ENCODE measurements at places on chromosomes 12 and 14. TPM values are rescaled to one million over a fixed set of nuclear protein-coding genes. Genes with fewer than 3 reads are reported as not detected.

DNA sequence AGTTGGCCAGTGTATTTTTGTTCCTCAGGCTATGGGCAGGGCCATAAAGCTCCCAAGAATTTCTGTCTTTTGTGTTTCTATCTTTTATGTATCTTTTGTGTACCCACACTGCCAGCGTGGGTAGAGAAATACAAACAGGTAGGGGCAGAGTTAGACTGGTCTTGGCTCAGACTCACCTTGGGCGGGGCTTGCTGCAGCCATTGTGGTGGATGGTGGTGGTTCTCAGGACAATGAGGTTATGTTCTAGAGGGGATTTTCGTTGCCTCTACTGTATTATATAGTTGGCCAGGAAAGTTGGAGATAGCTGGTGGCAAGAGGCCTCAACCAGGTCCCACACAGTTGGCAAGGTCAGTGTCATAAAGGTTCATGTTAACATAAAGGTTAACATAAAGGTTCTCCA, 977.5 kb upstream of the LRFN5 start:
- DNase-seq: no peak

The SIX1 gene
- 8.0 TPM for total RNA-seq

The PGF gene
- 9.3 TPM for total RNA-seq

- DNase-seq: no peak
Observed at GRCh38 chr12:121096199-121096798, 36.4 kb upstream of the P2RX7 start.

DNA sequence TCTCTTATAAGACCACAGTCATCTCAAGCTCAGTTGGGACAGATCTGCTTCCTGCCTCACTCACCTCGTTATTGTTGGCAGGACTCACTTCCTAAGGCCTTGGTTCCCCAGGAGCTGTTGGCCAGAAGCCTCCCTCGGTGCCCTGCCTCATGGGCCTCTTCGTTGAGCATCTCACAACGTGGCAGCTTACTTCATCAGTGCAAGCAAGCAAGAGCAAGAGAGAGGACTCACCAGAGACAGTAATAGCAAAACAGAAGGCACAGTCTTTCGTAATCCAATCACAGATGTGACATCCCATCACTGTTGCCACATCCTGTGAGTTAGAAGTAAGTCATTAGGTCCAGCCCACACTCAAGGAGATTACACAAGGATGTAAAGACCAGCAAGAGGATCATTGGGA, 5.1 kb upstream of the NUMB start:
- peak; percentile 81 for DNase-seq

DNA sequence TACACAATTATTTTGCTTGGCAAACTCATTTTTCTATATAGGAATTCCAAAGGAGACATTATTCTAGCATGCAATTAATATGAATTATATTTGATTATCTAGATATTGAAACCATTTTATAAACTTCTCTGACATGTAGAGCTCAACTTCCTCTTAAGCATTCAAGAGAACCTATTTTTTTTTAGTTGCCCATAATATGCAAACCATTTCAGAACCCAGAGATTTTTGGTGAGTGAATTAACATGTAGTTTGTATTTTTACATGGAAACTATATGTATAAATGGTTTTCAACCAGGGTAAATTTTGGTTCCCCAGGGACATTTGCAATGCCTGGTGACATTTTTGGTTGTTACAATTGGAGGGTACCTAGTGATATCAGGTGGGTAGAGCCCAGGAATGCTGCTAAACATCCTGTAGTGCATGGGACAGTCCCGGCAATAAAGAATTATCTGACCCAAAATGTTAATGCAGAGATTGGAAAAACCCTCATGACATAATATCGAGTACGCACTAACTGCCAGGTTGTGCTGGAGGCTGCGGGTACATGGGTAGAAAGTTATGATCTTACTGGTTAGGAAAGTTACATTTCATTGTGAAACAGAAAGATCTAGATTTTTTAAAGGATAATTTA, 338.9 kb upstream of the GARIN2 start:
- no peak for DNase-seq

GRCh38 chr14:92493492-92493891, 20.1 kb upstream of the RIN3 start:
- DNase-seq: no peak

The AVPR1A gene
- total RNA-seq: not detected

The KSR2 gene
- total RNA-seq: 0.20 TPM

DNA sequence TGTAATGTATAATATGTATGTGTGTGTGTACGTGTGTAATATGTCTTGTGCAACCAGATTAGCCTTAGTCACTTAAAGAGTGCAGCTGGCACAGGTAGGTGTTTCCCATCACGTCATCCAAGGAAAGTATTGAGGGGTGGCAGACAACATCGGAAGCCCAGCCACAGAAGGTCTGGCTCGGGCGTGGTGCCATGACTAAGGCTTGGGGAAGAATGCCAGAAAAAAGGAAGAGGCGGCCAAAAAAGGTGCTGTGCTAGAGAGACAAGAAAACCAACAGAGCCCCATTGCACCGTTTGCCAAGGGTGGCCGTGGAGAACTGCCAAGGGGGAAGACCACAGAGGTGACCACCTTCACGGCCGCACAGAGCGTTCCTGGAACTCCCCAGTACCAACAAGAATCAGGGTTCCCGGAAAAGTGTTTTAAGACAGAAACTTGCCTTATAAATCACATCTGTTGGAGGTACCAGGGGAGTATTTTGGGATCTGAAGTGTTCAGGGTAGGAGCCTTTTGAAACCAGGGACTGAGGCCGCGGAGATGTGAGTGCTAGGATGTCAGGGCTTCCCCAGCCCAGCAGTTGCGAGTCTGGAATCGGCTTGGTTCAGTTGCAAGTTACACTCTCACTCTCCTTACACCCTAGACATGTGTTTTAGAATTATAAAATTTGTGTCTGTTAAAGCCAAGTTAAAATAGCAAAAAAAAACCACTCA, 131.2 kb upstream of the DYRK2 start:
- DNase-seq: peak; percentile 83

GRCh38 chr12:64099397-64099796, 122.7 kb downstream of the KICS2 start:
- DNase-seq: peak; percentile 90

Measured in M059J (cell line).